ENCODE measurements at places on chromosomes 5 and 9. TPM values are rescaled to one million over a fixed set of nuclear protein-coding genes. Genes with fewer than 3 reads are reported as not detected.

The CACFD1 gene
- total RNA-seq: 11.5 TPM

GRCh38 chr5:151432210-151432609 is 15.2 kb upstream of the SLC36A1 start:
- DNase-seq: no peak

- DNase-seq: no peak
Observed at GRCh38 chr5:85108471-85108870, 723.8 kb upstream of the EDIL3 start.

The FCN1 gene
- total RNA-seq: 14.4 TPM

The AQP7 gene
- total RNA-seq: 2.7 TPM
